Activated CD4-positive, alpha-beta T cell treated with anti-CD3 and anti-CD28 coated beads, Interleukin-2, amount 10 ng/mL, durations not matched to agents 7 days and 5 days (primary cell): ENCODE measurements at places on chromosomes 6 and 20.

- no peak for DNase-seq
Measured at GRCh38 chr6:75467284-75467683, 26.3 kb downstream of the FILIP1 start.

GRCh38 chr6:158567152-158567551, 7.3 kb downstream of the TMEM181 start:
- no peak for DNase-seq

- DNase-seq, result no peak
Measured at GRCh38 chr20:35899064-35899463, 55.2 kb downstream of the SCAND1 start.

DNA sequence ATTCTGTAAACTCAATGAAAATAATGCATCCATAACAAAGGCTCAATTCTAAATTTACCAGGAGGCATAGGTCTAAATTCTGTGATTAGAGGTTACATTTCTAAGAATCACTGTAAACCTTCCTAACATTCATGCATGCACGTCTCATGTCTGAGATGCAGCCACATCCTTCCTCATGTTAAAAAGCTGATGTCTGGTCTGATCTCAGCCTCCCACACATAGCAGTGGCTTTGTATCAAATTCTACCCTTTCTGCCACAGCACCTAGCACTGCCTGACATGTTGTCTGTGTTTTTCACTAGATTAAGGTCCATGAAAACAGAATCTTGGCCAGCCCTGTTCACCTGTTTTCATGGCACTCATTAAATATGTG, 171.1 kb downstream of the WDR27 start:
- DNase-seq, result peak; percentile 36

- no peak for DNase-seq
Measured at GRCh38 chr20:46260480-46260879, 47.8 kb downstream of the CDH22 start.

DNA sequence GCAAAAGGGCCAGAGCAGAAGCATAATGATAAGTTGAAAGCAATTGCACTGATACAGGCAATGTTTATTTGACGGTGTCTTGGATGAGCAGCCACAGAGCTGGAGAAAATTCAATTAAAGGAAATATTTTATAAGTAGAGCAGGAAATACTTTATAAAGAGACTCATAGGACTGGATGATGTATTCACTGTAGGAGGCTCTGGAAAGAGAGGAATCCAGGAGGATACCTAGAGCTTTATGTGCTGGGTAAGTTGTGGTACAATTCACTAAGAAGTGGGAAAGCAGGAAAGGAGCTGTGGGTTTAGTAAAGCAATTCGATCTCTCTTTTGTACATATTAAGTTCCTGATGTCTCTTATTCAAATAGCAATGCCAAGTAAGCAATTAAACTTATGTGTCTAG, 86.3 kb downstream of the C6orf118 start:
- DNase-seq, result no peak

DNA sequence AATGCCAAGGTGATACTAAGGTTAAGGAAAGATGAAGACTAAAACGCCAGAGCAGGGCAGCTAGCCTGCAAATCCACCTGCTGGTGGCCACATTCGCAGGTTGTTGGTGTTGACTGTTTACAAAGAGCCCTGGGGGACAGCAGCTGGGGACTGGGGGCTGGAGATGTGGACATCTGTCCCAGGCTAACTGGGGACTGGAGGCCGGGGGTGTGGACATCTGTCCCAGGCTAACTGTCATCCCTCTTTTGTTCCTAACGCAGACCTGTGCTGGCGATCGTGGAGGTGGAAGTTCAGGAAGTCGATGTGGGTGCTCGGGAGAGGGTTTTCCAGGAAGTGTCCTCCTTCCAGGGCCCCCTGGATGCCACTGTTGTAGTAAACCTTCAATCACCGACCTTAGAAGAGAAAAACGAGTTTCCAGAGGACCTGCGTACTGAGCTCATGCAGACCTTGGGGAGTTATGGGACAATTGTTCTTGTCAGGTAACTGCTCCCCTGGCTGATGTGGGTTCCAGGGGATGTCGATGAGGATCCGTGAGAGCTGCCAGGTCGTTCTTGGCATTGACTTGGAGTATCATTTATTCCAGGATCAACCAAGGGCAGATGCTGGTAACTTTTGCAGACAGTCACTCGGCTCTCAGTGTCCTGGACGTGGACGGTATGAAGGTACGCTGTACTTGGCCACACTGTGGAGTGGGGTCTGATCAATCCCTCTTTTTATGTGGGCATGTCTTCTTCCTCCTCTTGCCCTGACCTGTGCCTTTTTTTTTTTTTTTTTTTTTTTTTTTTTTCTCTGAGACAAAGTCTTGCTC, 87.0 kb downstream of the SERAC1 start:
- no peak for DNase-seq

DNA sequence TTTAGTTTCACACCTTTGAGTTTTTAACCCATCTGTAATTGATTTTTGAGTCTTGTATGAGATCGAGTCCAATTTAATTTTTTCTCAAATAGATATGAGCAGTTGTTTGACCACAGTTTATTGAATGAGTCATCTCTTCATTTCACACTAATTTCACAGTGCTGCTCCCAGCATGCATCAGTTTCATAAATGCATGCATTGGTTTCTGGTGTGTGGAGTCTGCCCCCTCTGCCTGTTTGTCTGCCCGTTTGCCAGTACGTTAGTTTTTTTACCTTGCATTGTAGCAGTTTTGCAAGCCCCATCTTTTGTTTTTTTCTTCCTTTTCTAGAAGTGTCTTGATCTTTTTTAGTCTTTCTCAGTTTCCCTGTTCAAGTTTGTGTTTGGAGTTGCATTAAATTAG, 11.9 kb downstream of the SLX4IP start:
- peak; percentile 72 for DNase-seq

DNA sequence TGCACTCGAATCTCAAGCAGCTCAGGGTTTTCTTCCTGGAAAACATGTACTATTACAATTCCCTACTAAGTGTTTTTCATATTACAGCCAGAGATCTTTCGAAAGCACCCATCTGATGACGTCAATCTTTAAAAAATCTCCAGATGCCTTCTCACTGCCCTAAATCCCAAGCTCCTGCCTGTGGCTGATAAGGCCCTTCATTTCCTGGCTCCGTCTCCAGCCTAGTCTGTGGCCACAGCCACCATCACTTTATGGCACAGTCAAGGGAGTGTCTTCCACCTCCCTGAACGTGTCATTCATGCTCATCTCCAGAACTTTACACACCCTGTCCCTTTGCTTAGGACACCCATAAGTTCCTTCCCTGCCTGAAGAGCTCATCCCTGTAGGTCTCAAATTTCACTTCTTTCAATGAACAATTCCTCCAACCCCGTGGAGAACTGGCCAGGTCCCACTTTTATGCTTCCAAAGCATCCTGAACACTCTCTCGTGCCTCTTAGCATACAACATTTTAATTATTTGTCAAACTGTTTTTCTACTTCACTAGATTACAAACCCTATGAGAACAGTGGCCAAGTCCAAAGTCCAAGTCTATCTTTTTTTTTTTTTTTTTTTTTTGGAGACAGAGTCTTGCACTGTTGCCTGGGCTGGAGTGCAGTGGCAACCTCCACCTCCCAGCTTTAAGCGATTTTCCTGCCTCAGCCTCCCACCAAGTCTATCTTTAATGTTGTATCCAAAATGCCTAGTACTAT, 106.1 kb upstream of the AGPAT4 start:
- DNase-seq, result no peak

DNA sequence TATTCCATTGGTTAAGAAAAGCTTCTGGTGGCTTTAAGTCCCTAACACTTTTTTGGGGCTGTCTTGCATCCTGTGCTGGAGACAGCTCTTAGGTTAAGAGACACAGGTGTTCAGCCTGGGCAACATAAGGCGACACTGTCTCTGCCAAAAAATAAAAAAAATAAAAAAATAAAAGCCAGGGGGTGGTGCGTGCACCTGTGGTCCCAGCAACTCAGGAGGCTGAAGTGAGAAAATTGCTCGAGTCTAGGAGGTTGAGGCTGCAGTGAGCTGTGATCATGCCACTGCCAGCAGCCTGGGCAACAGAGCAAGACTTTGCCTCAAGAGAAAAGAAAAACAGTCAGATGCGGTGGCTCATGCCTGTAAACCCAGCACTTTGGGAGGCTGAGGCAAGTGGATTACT, 55.6 kb upstream of the ZMYND8 start:
- DNase-seq, result no peak

- DNase-seq, result no peak
Measured at GRCh38 chr6:81623106-81623759, 129.2 kb downstream of the TENT5A start.
